T1000 (cell line): ENCODE measurements at places on chromosomes 12 and 14.
A peak's percentile ranks its signal among the peaks of the same experiment; 100 is the strongest.

DNA sequence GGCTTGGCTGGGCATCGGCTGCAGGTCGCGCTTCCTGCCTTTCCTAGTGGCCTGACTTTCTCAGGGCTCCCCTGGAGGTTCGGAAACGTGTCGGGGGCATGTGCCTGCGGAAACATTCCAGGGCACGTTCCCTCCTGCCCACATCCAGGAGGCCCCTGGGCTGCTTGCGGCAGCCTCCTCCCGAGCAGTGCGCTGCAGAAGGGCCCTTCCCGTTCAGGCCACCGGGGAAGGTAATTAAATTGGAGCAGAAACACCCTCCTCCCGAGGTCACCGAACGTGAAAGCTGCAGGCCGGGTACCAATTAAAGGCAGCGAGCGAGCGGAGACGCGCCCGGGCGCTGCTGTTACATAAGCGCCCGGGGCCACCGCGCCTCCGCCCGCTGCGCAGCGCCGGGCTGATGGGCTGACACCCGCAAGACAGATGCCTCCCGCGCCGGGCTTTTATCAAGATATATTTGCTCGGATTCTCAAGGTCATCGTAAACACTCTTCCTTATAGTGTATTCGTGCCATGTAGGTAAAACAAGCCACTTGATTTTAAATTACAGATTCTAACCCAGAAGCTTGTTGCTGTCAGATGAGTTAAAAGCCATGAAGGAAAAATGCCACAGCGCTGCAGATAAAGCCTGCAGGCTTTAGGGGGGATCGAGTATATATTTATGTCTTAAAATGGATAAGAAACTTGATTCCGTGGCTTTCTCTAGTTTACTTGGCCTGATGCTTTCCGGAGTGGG, 31.4 kb downstream of the SSPN start:
- no peak for DNase-seq

- no peak for DNase-seq
Measured at GRCh38 chr12:67940780-67941243, 48.4 kb upstream of the IFNG-AS1 start.

DNA sequence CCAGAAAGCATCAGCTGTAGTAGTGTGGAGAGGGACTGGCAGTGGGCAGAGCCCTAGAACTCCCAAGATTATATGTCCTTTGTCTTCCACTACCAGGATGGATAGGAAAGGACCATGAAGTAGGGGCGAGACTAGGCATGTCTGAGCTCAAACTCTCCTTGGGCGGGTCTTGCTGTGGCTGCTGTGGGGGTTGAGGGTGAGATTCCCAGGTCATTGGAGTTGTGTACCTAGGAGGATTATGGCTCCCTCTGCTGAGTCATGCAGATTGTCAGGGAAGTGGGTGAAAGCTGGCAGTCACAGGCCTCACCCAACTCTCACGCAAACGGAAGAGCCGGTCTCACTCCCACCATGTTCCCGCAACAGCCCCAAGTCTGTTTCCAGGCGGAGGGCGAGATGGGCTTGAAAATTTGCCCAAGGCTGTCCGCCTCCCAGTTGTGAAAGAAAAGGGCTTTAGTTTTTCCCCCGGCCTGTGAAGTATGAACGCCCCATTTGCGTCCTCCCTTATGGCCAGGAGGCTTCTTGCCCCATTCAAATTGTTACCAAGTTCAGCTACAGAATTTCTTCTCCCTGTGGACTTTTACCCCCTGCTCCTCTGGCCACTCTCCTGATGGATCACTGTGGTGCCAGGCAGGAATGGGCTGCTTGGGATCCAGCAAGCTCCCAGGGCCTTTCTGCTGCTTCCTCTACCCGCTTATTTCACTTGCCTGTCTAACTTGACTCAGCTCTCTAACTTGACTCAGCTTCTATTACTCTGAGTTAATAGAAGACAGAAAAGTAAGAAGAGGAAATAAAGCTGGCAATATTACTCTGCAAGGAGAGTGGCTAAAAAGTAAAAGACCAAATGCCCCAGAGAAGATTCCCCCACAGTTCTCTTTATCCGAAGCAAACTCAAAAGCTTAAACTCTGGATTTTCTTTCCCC, 159.3 kb downstream of the SLC2A13 start:
- no peak for DNase-seq

- DNase-seq = no peak
Measured at GRCh38 chr12:99152337-99152736, 495.2 kb upstream of the GARIN6 start.

GRCh38 chr12:43912859-43913258, 77.0 kb downstream of the TMEM117 start:
- DNase-seq = no peak

GRCh38 chr14:52694761-52695480, 437 bp downstream of the ERO1A start:
- peak; percentile 14 for DNase-seq

DNA sequence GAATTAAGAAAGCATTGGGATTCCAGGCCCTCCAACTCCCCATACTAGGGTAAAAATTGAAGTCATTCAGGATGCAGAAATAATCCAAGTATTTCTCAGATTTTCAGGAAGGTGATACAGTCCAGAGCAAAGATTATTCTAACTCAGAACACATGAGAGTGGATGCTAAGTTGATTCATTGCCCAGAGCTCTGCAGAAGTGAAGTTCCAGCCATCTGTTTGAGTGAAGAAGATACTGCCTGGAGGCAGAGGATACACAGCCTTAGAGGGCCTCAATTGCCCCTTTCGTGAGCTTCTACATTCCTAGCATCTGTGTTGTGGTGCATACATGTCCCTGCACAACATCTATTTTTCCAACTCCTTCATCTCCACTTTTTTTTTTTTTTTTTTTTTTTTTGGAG, 36.9 kb upstream of the SMUG1 start:
- no peak for DNase-seq
